ENCODE measurements at places on chromosomes 5 and 9.

DNA sequence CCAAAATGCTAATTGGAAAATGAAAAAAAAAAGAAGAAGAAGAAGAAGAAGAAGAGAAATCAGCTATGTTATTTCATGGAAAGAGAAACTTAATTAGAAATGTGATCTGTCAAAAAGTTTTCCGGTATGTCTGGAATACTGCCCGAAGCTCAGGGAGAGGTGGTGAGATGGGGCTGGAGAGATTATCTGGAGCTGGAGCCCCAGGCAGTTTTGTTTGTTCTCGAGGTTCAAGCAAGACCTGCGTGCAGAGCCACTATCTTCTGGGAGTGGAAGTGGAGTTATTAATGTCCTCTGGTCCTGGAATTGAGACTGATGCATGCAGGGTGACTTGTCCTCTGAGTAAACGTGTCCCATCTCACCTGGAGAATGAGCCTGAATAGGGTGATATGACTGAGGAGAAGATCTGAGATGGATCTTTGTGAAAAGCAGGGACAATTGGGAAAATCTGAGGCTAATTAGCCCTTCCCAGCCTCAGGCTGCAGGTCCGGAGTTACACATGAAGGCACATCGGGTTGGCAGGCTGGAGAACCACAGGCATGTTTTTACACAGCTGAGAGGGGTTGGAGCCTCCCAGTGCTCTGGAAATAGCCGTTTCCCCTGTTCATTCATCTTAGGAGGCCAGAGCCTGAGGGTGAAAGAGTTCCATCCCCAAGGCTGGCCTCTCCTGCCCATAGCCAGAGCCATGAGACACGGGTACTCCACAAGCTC is 70.5 kb downstream of the OLFM1 start:
- DNase-seq: no peak

DNA sequence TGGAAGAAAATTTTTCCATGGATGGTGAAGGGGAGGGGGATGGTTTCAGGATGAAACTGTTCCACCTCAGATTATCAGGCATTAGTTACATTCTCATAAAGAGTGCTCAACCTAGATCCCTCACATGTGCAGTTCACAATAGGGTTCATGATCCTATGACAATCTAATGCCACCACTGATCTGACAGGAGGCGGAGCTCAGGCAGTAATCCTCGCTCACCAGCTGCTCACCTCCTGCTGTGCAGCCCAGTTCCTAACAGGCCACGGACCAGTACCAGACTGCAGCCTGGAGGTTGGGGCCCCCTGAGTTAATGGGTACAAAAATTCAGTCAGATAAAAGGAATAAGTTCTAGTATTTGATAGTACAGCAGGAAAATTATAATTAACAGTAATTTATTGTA is 337.2 kb downstream of the NPR3 start:
- DNase-seq: no peak

DNA sequence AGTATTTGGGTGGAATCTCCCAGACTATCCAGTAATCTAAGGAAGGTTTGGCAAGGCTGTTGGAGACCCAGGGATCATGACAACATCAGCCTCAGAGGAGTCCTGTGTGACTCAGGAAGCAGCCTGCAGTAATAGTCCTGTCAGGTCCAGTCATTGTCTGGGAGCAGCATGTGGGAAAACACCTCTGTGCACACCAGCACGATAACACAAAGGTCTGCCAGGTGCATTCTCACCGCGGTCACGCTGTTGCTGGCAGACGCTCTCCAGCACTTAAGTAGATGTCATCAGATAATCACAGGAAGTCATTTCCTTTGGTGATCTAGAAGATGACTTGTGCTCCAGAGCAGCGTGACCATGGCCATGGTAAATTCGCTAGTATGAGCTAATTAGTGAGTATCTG is 99.2 kb upstream of the IQGAP2 start:
- no peak for DNase-seq

GRCh38 chr5:105632043-105632442 is 2038.7 kb downstream of the EFNA5 start:
- no peak for DNase-seq

DNA sequence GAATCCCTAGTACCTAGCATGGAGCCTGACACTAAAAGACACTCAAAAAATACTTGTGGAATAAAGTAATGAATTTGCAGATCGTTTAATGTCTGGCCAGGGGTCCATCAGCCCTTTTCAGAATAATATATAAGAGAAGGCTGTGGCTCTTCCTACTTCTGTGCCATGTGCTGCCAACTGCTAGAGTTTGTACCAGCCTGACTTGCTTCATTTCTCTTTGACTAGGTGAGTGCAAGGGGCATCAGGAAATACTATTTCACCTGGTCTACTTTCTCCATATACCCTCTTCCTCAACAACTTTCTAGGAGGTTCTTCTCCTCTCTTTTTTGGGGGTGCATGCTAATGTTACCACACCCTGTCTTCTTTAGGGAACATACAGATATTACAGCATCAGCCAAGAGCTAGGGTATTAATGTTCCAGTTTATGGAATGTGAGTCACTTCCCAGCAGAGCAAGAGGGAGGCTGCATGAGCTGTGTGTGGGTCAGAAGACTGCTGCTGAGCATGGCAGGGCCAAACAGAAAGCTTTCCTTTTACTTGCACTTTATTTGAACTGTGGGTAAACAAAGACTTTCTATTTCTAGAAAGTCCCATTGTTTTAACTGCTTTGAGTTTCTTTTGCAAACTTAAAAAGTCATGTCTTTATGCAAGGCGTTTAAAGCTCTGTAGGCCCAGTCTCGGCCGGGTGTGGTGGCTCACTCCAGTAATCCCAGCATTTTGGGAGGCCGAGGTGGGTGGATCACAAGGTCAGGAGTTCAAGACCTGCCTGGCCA is 158.9 kb downstream of the ADAMTSL1 start:
- no peak for DNase-seq

DNA sequence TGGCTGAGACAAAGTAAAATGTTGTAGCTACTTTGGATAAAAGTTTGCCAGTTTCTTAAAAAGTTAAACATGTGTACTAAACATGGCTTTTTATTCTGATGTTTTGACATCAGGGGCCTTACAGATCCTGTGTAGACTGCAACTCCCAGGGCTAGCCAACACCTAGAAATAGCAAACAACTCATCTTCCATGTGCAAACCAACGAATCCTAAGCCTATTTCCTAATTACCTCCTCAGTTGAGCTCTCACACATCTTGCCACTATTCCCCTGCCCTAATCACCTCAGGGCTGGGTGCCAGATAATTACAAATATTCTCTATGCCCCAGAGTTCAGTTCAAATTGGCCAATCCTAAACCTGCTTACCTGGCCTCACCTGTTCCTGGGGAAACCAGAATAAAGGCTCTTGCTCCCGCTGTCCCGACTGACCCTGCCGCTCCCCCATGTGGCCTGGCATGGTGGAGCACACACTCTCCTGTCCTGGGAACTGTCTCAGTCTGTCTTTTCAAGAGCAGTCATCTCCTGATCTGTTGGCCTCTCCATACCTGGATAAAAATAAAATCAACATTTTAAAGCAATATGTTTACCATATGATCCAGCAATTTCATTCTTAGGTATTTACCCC is 37.1 kb upstream of the FAM169A start:
- no peak for DNase-seq

GRCh38 chr5:145637396-145637795 is 197.7 kb downstream of the PRELID2 start:
- no peak for DNase-seq

DNA sequence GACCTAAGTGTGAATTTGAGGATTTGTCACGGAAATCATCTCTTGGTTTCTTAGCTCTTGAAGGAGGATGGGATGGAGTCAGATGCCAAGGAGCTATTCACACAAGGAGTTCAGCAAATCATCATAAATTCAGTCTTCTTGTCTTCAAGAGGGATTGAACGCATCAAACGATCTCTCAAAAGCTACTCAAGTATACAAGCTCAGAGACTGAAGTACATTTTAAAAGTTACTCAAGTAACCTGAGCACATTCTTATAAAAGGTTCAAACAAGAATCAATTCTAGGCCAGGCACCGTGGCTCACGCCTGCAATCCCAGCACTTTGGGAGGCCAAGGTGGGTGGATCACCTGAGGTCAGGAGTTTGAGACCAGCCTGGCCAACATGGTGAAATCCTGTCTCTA is 21.1 kb upstream of the GOLPH3 start:
- DNase-seq: no peak
